ENCODE measurements at places on chromosomes 12 and 14.

- no peak for DNase-seq
Observed at GRCh38 chr14:93033983-93034670, 81.6 kb downstream of the ITPK1 start.

GRCh38 chr14:68703093-68703492 is 89.8 kb downstream of the ZFP36L1 start:
- no peak for DNase-seq

GRCh38 chr12:70044167-70044566 is 199.1 kb upstream of the CNOT2 start:
- DNase-seq: no peak

DNA sequence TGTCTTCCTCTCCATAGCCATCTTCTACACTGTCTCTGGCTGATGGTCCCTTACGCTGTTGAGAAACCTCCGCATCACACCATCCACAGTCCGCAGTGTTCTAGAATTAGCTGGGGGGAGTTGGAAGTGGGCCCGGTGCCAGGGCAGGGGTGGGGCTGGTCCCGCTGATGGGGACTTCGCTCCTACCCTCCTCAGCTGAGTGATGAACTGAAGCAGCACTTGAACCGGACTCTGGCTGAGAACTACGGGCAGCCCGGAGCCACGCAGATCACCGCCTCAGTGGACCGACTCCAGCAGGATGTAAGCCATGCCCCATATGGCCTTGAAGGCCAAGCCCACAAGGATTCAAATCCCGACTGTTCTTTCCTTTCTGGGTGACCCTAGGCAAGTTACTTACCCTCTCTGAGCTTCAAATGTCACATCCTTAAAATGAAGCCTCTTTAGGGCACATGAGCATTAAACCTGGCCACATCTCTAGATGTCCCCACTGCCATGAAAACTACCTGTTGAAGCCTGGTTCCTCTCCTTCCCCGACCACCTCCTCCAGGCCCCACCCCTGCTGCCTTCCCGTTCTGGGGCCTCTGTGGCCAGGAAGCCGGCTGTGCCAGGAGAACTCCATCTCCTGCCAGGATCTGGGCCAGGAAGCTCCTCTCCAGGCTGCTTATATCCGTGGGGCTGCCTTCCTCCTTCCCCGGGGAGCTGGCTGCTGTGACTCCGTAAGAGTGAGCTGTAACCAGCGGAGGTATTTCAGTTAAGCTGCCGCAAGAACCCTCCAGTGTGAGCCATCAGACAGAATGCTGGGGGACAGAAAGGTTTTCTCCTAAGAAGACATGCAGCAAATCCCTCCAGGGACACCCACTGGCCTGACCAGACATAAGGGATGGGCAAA is 53.1 kb downstream of the TSPAN11 start:
- no peak for DNase-seq

DNA sequence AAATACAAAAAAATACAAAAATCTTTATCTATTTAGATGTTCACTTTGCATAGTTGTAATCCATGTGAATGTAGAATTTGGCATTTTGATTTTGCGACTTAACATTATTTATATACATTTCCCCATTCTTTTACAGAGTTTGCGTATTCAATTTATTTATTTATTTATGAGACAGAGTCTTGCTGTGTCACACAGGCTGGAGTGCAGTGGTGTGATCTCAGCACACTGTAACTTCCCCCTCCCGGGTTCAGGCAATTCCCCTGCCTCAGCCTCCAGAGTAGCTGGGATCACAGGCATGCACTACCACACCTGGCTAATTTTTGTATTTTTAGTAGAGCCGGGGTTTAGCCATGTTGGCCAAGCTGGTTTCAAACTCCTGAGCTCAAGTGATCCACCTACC is 25.3 kb upstream of the STRN3 start:
- DNase-seq: no peak

DNA sequence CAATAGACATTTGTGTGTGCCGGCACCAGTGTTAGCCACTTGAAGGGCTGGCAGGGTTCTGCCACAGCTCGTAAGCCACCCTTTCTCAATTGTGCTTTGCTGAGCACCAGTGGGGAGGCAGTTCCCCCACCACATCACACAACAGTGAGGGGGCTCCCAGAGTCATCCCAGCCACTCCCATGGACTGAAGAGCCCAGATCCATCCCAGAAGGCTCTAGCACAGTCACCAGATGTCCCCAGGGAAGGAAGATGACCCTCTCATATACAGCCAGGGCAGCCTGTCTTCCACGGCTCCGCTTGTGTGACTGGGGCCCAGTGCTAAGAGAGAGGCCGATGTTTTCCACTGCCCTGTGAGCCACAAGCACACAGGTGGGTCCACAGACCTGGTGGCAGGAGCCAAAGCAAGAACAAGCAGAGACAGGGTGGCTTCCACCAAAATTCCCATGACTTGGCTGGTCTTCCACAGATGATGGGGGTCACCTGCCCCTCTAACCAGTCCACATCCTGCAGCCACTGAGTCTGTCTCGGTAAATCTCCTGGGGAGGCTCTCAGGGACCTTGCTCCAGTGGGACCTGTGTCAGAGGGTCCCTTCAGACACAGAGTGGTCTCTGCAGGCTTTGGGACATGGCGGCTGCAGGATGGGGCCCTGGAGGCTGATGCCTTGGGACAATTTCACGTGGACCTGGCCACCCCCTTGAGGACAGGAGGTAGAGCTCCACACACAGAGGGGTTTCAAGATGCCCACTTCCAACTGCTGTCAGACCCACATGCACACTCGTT is 71.9 kb upstream of the DDX11 start:
- DNase-seq: peak; percentile 28

DNA sequence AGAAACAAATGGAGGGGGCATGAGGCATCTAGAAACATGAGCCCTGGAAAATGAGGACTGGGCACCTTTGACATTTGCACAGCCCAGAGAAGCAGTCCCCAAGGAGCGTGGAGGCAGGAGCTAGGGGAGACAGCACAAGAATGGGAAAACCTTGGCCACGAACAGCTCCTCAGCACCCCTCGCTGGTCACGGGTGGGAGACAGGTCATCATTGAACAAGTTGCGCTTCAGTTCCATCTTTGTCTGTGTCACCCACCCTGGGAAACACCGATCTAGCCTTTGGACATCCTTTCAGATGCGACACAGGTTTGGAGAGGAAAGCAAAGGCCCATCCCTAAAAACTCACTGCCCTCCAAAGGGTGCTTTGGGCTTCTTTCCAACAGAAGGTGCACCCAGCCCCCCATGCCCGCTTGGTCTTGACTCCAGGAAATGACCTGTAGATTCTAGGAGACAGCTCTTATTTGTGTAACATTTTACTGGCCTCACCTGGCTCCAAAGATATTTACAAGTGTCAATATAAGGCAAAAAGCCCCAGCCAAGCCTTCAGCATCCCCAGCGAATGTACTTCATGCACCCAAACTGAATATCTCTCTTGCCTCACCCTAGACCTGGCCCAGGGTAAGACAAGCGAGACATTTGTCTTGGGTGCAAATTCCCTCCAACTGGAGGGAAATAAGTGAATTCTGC is 28.8 kb upstream of the CLMN start:
- no peak for DNase-seq

- DNase-seq: no peak
Observed at GRCh38 chr12:12943586-12944260, 8.2 kb downstream of the GPRC5D start.

- DNase-seq: no peak
Observed at GRCh38 chr12:24244231-24244630, 294.8 kb upstream of the SOX5 start.

DNA sequence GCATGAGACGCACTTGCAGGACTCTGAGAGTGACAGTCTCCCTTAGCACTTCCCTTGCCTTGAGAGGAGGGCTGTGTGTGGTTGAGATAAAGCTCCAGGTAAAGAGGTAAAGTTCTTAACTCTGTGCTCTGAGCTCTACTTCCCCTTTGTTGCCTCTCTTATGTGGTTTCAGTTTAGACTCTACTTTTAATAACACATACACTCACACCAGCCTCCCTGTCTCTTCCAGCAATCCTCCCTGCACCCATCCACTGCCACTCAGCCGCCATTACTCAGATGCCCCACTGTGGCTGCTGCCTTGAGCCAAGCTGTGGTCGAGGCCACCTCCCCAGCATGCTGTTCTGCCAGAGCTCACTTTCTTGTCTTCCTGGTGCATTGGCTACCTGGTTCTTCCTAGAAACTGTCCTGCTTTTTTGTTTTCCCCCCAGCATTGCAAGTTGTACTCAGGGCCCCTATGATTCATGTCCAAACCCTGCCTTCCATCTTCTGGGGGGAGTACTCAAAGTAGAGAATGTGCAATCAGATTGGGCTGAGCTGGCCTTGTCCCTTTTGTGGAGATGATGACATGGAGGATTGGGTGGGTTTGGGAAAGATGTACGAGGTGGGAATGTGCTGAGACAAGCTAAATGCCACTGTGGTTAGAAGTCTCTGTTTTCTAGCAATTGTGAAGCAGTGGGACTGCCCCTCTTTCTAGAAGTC is 115.5 kb upstream of the PARP11 start:
- DNase-seq: no peak

GRCh38 chr14:91415794-91416743 is 1.6 kb downstream of the CCDC88C start:
- peak; percentile 39 for DNase-seq

GRCh38 chr14:99412117-99413061 is 68.3 kb downstream of the SETD3 start:
- no peak for DNase-seq

GRCh38 chr12:45611061-45611460 is 118.4 kb upstream of the ARID2 start:
- no peak for DNase-seq

GRCh38 chr14:101252443-101253214 is 308.7 kb upstream of the DIO3 start:
- no peak for DNase-seq

DNA sequence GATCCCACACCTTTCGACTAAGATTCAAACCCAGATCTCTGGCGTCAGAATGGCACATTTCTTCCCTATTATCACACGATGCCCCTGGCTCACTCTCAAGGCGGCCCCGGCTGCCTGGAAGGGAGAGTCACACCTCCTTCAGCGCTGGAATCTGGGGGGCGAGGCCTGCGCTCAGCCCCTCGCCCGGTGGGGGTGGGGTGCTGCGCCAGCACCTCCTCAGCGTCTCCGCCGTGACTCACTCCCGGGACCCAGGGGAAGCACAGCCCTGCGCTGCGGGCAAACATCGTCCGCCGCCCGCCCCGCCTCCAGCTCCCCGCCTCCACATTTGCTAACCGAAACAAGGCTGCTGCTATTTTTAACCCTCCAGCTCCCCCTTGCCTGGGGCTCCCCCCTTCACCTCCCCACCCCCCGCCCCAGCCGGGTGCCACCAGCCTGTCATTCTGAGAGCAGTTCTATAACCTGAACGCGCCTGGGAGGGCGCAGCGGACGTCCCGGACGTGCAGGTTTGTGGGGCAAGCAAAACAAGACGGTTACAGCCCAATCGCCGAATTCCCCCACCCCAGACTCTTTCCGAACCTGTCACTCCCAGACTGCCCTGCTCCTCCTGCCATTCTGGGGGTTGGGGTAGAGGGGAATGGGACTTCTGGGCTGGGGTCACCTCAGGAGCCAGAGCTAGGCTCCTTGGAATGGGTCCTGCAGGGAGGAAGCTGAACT is 6.7 kb downstream of the HDAC7 start:
- DNase-seq: peak; percentile 84

DNA sequence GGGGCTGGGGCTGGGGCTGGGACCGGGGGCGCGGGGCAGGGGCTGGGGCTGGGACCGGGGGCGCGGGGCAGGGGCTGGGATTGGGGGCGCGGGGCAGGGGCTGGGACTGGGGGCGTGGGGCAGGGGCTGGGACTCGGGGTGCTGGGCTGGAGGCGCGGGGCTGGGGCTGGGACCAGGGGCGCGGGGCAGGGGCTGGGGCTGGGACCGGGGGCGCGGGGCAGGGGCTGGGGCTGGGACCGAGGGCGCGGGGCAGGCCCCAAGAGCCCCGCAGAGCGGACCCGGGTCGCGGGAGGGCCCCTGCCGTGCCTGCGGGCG is 452 bp downstream of the P2RX2 start:
- DNase-seq: no peak

GRCh38 chr14:76267322-76268046 is 108.5 kb upstream of the ESRRB start:
- DNase-seq: peak; percentile 76

DNA sequence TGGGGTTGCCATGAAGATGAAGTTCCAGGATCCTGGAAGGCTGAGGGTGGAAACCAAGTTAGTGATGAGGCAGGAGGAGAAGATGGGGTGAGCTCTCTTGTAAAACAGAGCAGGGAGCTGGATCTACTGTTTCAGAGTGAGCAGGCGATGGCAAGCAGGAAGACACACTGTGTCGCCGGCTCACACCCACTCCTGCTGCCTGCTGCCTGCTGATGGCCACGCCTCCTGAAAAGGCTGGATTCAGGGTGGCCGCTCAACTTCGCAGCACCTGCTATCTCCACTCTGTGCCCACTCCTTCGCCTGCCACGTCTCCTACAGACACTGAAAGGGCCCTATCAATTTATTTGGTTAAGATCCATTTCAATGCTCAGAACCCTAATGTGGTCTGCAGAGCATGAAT is 96.1 kb downstream of the RBM19 start:
- DNase-seq: no peak

- no peak for DNase-seq
Observed at GRCh38 chr14:53902307-53902706, 54.3 kb downstream of the BMP4 start.

- DNase-seq: no peak
Observed at GRCh38 chr14:77883131-77883846, 83.4 kb downstream of the ADCK1 start.

DNA sequence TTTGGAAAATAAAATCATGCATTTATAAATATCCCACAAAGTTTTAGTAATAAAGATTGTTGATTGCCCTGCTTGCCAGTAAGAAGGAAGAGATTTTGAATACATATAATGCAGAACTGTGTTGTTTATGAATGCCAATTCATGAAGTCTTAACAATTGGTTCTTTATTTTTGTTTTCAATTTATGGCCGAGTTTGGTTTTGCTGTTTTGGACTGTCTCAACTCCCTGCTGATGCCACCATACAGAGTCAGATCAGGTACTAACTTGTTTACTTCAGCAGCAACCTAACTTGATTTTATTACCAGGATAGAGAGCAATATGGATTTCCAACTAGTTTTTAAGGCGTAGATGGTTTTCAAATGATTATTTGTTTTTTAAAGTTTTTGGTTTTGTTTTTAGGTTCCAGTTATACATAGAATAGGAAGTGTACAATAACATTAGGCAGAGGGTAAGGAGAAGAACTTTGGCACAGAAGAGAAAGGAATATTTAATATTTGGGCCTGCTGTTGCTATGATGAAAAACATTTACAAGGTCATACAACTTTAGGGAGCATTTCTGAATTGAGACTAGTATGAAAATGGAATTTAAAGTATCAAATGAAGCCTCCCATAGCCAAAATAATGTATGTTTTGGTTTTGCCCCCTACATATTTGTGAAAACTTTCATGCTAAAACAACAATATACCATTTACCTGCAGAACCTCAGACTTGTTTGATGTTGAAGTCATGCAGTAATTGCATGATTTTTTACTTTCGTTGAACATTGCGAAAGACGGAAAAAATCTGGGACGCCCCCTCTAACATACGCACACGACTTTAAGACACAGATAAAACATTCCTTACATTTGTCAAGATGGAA is 904 bp upstream of the FAM177A1 start:
- DNase-seq: no peak

- no peak for DNase-seq
Observed at GRCh38 chr12:128644664-128645296, 179.0 kb downstream of the SLC15A4 start.

All from right forelimb (tissue), 1 donor.